ENCODE measurements at places on chromosomes 2 and 18. TPM values are rescaled to one million over a fixed set of nuclear protein-coding genes. Genes with fewer than 3 reads are reported as not detected.

The MATN3 gene
- total RNA-seq: 3.5 TPM

The NEMP2 gene
- total RNA-seq: 6.6 TPM

The ACTR3 gene
- 250 TPM for total RNA-seq

The LYG1 gene
- total RNA-seq: 1.1 TPM

The RAB17 gene
- total RNA-seq: not detected

The PLGLB1 gene
- not detected for total RNA-seq

The SAG gene
- not detected for total RNA-seq

All from myometrial cell (primary cell).